ENCODE measurements at places on chromosomes 7 and 10.

- H3K27me3 ChIP-seq: peaks cover 10% of the 10 kb centered on the region
- H3K4me1 ChIP-seq: no peaks in the 10 kb centered on the region
- DNase-seq: no peak
- H3K36me3 ChIP-seq: no peaks in the 10 kb centered on the region
These were observed 120.1 kb downstream of the SAMD9 start for GRCh38 chr7:92997719-92998118.

GRCh38 chr10:18164093-18164492 is 23.9 kb downstream of the CACNB2 start:
- DNase-seq: no peak
- no peaks in the 10 kb centered on the region for H3K27me3 ChIP-seq
- H3K4me1 ChIP-seq: no peaks in the 10 kb centered on the region

DNA sequence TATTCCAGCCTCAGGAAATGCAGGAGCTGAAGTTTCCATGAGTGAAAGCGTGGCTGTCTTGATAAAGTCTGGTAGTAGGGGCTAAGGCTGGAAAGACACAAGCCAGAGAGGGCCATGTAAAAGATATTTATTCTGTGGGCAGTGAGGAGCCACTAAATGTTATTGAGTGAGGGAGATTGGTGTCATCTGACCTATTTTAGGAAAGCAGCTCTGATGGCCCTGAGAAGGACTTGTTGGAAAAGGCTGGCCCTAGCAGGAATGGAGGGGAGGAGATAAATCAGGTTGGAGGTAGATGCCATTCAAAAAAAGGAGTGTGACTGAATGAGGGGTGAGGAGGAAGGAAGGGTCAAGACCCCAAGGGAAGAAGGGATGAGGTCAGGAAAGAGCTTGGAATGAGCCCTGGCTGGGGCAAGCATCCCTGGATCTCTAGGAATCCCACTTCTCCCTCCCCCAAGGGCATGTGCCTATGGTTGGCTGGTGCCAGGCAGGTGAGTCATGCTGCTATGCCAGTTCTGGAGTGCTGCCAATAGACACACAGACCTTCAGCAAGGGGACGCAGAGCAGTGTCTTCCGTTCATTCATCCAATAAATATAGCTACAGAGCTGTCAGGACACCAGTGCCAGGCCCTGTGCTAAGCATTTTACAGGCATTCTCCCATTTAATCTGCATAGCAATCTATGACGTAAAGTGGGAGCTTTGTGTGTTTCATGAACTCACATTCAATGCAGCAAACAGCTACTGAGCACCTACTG is 2.0 kb downstream of the ANKRD2 start:
- H3K36me3 ChIP-seq: no peaks in the 10 kb centered on the region
- no peak overlapping the region for H3K27ac ChIP-seq
- H3K4me3 ChIP-seq: no peak overlapping the region
- H3K4me1 ChIP-seq: no peaks in the 10 kb centered on the region

DNA sequence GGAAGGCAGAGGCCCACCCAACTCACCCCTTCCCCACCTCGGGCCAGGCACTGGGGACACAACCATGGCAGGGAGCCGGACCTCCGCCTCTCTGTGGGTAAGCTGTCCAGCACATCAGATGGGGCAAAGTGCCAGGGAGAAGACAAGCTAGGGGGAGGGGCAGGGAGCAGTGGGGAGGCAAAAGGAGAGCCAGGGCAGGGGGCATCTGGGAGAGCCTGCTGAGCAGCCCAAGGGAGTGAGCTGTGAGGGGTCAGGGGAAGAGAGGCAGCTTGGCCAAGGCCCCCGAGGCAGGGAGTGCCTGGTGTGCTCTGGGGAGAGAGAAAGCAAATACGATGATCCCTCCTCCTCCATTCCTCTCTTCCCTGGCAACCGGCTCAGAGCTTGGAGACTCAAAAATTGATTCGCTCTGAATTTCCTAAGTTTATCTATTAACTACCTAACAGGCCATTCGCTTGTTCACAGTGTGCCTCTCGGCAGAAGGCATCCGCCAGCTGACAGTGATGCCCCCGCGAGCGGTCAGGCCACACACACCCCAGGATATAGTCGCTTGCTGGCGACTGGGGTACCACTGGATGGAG is 4.5 kb downstream of the CAMK2B start:
- no peak overlapping the region for H3K27ac ChIP-seq
- H3K4me1 ChIP-seq: peaks cover 2% of the 10 kb centered on the region
- no peak for DNase-seq
- H3K4me3 ChIP-seq: no peak overlapping the region

GRCh38 chr10:102673236-102673818 is 29.0 kb downstream of the TRIM8 start:
- no peak for DNase-seq
- peaks cover 4% of the 10 kb centered on the region for H3K36me3 ChIP-seq
- H3K4me3 ChIP-seq: peak overlapping the region; percentile 70
- peak overlapping the region; percentile 69 for H3K27ac ChIP-seq
- peaks cover 28% of the 10 kb centered on the region for H3K4me1 ChIP-seq
- no peaks in the 10 kb centered on the region for H3K27me3 ChIP-seq

DNA sequence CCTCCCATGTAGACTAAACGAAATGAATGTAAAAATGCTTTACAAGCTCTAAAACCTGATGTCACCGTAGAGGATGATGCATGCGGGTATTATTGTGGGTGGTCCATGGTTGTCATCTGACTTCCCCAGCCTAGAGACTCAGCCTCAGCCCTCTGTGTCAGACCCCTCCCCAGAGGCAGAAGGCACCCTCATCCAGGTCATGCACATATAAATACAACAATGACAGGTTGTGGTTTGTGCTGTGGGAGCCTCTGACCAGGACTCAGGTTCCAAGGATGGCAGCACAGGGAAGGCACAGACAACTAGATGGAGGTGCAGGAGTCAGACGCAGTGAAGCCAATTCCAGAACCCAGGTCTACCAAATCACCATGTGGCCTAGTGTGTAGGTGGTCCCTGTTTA is 3.3 kb upstream of the NODAL start:
- DNase-seq: no peak
- no peak overlapping the region for H3K27ac ChIP-seq
- H3K36me3 ChIP-seq: no peaks in the 10 kb centered on the region
- H3K4me1 ChIP-seq: peaks cover 4% of the 10 kb centered on the region
- no peak overlapping the region for H3K4me3 ChIP-seq
- H3K27me3 ChIP-seq: peaks cover 48% of the 10 kb centered on the region

DNA sequence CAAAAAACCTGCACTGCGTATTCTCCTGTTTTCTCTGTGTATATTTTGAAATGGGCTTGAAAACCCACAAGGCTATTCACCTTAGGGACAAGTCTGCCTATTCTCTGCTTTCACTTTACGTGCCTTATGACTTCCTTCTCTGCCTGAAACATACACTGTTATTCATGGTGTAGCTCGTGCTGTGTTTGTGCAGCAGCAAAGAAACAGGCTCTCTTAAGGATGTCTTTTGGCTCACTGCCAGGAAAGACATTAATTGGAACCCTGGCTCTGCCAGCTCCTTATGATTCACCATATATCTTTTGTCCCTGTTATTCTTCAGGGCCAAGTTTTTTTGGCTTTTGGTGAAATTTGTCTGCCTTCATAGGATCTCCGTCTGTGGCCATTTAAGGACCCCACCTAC is 92.4 kb downstream of the TMEM106B start:
- DNase-seq: no peak
- H3K27me3 ChIP-seq: peaks cover 2% of the 10 kb centered on the region
- H3K4me3 ChIP-seq: no peak overlapping the region
- H3K36me3 ChIP-seq: no peaks in the 10 kb centered on the region
- H3K4me1 ChIP-seq: no peaks in the 10 kb centered on the region

- no peak overlapping the region for H3K27ac ChIP-seq
- H3K4me1 ChIP-seq: peaks cover 30% of the 10 kb centered on the region
- no peak for DNase-seq
- peaks cover 37% of the 10 kb centered on the region for H3K36me3 ChIP-seq
- H3K4me3 ChIP-seq: no peak overlapping the region
These were observed 13.0 kb downstream of the MCMBP start for GRCh38 chr10:119859420-119860258.
